Suppressor macrophage treated with lipopolysaccharide for 1 hour (primary cell): ENCODE measurements at places on chromosomes 2 and 18.

GRCh38 chr2:72545790-72546189 is 280.0 kb downstream of the EXOC6B start:
- DNase-seq = no peak

DNA sequence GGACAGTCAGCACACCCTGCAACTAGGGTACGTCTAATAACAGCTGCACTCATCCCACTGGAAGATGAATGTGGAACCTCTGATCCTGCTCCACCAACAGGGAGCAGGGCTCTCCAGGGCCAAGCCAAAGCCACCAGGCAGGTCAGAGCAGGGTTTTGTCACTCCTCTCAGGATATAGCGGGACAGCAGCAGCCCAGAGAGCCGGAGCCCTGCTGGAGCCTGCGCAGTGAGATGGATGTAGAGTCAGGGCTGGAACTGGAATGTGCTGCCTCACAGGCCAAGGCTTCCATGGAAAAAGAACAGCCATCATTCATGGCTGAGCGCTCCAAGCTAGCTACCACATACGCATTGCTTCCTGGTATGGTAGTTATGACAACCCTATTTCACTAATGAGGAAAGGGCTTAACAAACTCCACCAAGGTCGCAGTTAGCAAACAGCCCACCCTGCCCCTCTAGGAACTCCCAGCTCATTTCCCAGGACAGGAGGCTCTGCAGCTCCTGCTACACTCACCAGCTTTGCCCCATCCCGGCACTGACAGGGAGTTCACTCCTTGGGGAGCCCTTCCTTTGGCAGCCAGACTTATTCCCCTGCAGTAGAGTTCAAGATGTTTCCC is 85.2 kb downstream of the HS1BP3 start:
- DNase-seq = no peak

GRCh38 chr2:73053316-73054114 is 18.0 kb downstream of the SFXN5 start:
- no peak for DNase-seq

DNA sequence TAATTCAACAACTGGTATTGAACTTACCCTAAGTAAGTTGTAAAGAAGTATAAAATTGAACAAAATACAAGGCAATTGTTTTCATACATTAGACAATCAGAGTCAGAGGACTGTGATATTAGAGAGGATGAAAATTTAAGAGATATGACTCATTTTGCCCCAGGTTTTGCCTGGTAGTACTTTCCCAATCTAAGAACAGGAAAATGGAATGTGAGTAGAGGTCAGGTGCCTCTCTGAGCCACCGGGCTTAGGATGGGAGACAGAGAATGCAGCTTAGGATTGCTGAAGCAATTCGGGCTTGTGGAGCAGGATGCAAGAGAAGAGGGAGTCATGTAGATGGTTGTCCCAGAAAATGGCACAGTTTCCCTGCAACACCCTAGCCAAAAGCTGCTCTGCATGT is 219.7 kb upstream of the CHST9 start:
- DNase-seq = no peak

DNA sequence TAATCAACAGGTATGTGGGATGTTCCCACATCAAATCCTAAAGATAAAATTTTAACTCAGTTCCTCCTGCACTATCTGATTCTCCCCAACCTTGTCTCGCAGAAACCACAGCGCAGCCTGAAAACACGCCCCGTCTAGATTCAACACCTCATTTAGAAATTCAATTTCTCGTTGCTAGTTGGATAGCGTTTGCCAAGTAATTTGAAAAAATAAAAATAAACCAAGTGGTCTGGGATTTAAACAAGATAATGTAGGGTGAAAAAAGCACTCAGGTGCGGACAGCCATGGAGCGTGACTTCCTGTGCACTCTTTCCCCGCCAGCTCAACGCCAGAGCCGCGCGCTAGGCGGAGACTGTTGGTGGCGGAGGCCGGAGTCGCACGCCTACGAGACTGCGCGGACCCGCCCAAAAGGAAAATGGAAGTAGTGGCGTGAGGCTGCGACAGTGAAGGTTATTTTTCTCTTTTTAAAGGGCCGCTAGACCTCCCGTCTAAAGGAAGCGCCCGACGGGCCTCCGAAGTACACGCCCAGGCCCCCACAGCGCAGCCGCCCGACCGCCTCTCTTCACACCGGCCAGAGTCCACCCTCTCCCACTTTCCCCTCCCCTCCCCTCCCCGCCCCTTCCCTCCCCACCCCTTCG is 615 bp upstream of the CCNT2 start:
- DNase-seq = peak; percentile 95

DNA sequence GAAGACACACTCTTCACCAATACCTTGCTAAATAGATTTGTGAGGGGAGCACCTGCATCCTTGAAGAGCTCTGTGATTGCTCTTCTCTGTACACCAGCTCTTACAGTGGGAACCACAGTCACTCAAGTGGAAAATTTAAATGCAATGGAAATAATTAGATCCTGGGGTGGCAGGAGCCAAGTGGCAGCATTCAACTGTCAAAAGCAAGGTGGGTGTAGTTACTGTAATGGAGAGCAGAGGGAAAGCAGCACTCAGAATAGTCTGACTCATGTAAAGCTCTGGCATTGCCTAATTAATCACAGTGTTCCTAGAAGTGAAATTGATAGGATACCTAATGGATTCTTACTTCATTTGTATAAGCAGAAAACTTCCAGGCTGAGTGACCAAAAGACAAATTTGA is 245.8 kb downstream of the KCNE4 start:
- DNase-seq = no peak

- DNase-seq = no peak
Measured at GRCh38 chr2:152490686-152491455, 155.9 kb downstream of the FMNL2 start.

- DNase-seq = no peak
Measured at GRCh38 chr2:236857781-236858180, 227.9 kb upstream of the COPS8 start.

- DNase-seq = no peak
Measured at GRCh38 chr18:48813321-48813720, 137.4 kb downstream of the SMAD7 start.

- no peak for DNase-seq
Measured at GRCh38 chr18:7523772-7524171, 43.3 kb upstream of the PTPRM start.

DNA sequence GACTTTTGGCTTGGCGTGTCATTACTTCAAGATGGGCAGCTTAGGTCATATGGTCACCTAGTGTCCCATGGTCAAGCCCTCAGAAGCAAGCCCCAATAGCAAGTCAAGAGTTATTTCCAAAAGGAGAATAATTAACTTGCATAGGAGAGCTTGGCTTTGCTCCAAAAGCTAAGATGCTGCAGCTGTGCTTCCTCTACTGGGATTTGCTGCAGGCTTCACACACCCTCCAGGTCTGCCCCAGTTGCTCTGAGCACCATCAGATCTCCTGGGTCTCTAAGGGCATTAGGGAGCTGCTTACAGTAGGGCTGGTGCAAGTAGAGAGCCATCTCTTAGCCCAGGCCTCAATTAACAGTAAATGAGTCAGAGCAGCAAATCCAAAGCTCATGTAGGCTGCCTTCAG is 46.6 kb downstream of the THUMPD2 start:
- no peak for DNase-seq

DNA sequence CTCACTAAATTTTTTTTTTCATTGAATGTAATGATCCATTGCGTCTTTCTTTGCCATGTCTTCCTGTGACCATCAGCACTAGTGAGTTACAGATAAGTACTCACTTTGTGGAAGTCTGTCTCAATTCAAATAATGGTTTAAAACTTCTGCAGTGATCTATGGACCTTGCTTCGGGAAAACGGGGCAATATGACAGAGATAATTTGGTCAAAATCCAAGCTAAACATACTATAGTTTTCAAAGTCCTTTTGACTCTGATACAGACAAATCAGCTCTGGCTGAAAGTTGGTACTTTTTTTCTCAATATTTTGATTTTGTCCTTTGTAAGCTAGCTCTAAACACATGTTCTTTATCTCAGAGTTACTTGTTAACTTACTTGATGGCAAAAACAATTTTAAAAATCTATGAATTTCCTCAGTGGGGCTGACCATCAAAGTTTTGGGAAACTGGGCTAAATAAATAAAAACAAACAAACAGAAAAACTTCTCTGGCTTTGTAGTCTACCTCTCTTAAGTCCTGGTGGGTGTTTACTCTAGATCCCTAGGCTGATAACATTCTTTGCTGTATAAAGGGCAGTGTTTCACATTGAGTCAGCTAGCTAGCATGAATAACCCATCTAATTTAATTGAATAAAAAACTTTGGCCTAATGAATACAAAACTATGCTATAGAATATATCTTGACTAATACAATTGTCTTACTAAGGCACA is 327.6 kb downstream of the RDH14 start:
- no peak for DNase-seq

- DNase-seq = no peak
Measured at GRCh38 chr2:142241016-142241415, 110.2 kb upstream of the LRP1B start.

GRCh38 chr2:129465045-129465444 is 514.4 kb upstream of the RAB6C start:
- DNase-seq = no peak

DNA sequence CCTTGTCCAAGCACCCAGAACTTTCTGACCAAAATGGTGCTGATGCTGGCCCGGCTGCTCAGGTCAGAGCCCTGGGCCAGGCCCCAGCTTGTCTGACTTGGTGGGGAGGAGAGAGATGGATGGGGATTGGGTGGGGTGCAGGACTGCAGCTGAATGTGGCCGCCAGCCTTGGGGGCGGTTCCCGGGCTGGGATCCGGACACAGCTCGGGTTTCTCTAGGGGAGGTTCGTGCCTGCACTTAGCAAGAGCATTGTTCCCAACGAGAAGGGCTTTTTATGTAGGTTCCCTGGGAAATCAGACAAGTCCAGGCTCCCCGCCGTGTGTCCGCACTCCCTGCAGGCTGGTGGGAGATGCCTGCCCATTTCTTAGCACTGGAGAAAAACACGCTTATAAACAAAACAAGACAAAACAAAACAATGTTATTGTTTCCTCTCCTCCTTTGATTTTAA is 50.5 kb upstream of the HS6ST1 start:
- no peak for DNase-seq

GRCh38 chr2:88837511-88838160 is 146.2 kb downstream of the RPIA start:
- no peak for DNase-seq

- no peak for DNase-seq
Measured at GRCh38 chr2:39981883-39982311, 202.8 kb upstream of the THUMPD2 start.

- no peak for DNase-seq
Measured at GRCh38 chr2:209696836-209697711, 74.6 kb upstream of the UNC80 start.

- no peak for DNase-seq
Measured at GRCh38 chr2:11796190-11797171, 50.0 kb downstream of the LPIN1 start.

GRCh38 chr2:180208841-180209240 is 201.7 kb upstream of the CWC22 start:
- DNase-seq = no peak

GRCh38 chr18:53375621-53376020 is 848.8 kb downstream of the MBD2 start:
- no peak for DNase-seq

DNA sequence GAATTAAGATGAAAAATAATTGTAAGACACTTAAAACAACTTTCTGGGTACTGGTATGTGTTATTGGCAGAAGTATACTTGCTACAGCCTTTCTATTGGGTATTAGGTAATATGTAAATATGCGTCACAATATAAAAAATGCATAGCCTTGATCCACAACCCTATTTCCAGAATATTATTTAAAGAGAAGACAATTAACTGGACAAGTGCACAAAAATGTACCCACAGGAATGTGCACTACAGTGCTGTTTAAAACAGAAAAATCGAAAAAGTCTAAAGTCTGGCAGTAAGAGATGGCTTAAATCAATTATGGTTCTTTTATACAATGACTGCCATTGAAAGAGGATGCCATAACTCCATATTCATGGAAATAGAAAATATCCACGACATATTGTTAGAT is 149.7 kb downstream of the UPP2 start:
- DNase-seq = no peak

GRCh38 chr2:48424866-48425265 is 105.1 kb upstream of the STON1 start:
- DNase-seq = no peak

DNA sequence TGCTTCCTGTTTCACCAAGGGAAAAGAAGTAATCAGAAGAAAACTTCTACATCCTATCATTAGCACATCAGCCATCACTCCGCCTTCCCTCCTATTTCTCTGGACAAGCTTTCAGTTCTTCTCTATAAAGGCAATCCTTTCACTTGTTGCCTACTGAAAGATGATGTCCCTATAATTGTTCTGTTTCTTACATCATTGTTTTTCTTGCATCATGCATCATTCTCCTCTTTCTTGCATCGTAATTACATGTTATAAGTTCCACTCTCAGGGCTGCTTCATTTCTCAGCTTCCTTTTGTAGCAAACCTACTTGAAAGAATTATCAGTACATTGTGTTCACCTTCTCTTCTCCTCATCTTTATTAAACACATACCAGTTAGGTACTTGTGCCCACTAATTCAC is 7.2 kb downstream of the SLC30A6 start:
- no peak for DNase-seq

DNA sequence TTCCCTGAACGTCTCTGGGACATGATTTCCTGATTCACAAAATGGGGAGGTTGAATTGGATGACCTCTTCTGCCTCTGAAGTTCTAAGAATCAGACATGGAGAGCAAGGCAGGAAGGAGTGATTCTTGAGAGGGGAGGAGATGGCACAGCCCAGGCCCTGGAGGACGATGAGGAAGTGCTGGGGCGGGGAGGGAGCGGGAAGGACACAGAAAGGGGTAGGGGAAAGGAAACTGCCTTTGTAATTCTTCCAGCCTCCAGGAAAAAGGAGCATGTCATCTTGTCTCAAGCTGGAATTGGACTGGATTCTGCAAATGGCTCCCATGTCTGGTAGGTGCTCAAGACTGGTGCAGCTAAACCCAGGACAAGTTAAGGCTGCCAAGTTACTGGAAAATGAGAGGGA is 97.0 kb upstream of the NCK2 start:
- DNase-seq = no peak

GRCh38 chr2:135072125-135072997 is 20.3 kb downstream of the RAB3GAP1 start:
- no peak for DNase-seq

GRCh38 chr18:63930773-63931354 is 18.2 kb upstream of the HMSD start:
- no peak for DNase-seq

GRCh38 chr2:12584338-12584737 is 132.4 kb upstream of the TRIB2 start:
- DNase-seq = no peak

DNA sequence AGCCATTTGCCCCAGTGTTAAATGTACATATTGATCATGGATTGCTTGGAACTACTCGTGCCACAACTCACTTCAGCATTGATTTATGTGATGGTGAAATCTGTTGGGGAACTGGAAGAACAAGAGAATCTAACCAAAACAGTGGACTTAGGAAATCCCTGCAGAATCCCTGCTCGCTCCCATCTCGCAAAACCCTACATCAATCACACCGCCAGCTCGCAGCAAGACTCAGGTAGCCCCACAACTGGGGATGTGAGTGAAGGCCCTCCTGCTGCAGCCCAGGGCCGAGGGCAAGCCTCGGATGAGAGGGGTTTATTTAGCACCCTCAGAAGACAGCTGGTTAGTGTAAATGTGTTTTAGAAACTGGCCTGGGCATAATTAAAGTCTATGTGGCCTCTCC is 171.6 kb downstream of the ANAPC1 start:
- DNase-seq = no peak

GRCh38 chr2:81481242-81481993 is 1176.9 kb upstream of the LRRTM1 start:
- peak; percentile 2 for DNase-seq

GRCh38 chr2:100509066-100509465 is 38.8 kb downstream of the NMS start:
- no peak for DNase-seq

GRCh38 chr18:30967701-30968100 is 74.8 kb downstream of the DSC3 start:
- no peak for DNase-seq
